ENCODE measurements at places on chromosomes 5 and 9.

GRCh38 chr5:139901251-139901575 lies 105.6 kb downstream of the PSD2 start:
- no peak for DNase-seq

DNA sequence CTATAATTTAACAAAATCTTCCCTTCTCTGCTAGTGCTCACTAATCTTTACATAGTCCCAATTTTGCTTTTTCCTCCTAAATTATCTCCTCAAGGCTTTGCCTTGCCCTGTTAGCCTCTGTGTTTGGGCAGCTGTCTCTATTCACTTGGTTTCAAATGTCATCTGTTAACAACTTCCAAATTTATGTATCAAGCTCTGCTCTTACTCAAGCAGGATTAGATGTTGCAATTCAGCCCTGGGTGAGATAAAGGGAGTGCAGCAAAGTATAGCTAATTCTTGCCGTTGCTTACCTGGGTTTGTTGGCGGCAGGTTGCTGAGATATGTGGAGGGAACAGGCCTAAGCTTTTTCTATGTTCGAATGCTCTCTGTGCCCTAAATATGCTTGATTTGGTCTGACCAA lies 483.8 kb downstream of the DMAC1 start:
- no peak for DNase-seq

DNA sequence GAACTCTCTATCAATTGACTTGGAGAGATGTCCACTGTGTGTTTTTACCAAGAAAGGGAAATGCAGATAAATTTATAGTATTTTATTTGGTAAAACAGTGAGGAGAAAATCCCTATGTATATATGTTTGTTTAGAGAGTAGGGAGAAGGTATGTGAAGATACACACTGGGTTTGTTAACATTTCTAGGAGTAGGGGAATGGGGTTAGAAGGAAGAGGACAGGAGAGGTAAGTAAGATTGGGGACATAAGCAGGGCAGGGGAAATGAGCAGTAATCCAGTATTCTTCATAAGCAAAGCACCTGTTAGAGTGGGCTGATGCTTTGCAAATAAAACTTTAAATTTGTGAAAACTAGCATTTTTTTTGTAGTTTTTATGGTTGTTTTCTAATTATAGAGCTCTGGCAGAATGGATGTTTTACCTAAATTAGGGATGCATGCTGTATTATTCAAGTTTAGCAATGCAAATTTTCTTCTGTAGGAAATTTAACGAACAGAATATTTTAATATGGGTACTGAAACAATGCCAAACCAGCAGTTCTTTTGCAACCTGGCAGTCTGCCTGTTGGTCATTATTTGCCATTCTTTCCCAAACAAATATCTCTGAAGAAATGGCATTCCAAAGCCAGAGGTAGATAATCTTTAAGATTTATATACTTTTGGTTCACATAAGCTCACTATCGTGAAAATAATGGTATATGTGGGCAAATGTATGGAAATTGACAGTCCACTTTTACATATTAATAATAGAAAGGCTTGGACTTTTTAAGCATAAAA lies 19.4 kb upstream of the DCP2 start:
- no peak for DNase-seq

DNA sequence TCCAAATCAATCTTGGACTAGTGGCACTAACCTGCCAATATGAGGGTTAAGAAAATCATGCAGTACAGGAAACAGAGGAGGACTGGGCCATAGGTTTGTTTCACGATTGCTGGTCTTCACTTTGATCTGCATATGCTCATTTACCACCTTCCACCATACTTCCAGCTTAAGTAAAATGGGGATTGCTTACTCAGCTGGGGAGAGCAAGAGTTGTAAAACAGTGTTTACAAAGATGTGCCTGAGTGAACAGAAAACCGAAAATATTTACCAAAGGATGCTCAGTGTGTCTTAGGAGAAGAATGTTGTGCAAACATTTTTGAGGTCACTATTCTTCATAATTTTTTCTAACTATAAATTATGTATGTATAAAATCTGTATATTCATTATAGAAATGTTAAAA lies 65.1 kb upstream of the DNAH5 start:
- no peak for DNase-seq

DNA sequence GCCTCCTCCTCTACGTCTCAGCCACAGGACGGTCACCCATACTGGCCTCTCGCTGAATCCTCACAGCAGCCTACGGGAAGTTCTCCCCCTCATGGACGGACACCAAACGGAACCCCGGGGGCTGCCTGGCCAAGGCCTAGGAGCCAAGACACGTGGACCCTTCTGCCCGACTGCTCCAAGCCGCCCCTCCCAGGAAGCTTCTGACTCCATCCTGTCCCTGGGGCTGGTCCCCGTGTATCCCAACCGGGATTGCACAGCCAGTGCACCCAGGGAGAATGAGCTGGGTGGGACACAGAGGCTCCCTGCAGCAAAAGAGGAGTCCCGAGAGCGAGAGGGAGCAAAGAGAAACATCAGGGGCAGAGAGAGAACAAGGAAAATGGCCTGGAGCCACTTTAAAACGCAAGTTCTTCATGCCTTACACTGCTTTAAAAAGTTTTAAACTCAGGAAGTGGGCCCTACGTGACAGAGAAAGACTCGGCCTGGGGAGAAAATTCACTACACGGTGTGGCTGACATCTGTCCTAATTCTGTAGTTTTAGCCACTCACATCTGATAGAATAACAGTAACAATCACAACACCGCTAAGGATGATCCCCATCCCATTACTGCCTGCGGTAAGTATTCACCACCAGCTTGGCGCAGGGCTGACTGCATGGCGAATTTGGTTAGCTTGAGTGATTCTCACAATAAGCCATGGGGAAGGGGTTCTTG lies 3.0 kb downstream of the FAM78A start:
- DNase-seq, result no peak

DNA sequence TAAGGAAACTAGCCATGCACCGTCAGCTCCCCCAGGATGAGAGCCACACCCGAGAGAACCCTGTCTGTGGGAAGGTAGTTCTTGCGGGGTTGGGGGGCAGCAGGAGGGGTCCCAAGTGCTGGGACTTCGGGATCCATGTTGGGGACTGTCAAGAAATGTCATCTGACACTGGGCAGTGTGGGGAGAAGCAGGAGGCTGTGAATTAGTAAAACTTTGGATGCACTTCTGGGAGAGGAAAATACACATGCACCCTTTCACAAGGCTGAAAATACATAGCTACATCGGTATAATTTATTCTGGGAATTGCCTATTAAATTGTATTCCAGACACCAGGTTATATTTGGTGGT lies 109.6 kb upstream of the RPS23 start:
- DNase-seq, result no peak

All from T1000 (cell line).